ENCODE measurements at places on chromosomes 16 and 17. TPM values are rescaled to one million over a fixed set of nuclear protein-coding genes. Genes with fewer than 3 reads are reported as not detected.

NOG gene
- total RNA-seq, result 0.73 TPM

SLC12A3 gene
- not detected for total RNA-seq

GUCY2D gene
- total RNA-seq, result not detected

TMEM238L gene
- total RNA-seq, result not detected

ATP1B2 gene
- total RNA-seq, result not detected

MT1F gene
- total RNA-seq, result 2.6 TPM

HSD11B2 gene
- 10.8 TPM for total RNA-seq

PPY gene
- not detected for total RNA-seq
